ENCODE measurements at places on chromosomes 1 and 21.

DNA sequence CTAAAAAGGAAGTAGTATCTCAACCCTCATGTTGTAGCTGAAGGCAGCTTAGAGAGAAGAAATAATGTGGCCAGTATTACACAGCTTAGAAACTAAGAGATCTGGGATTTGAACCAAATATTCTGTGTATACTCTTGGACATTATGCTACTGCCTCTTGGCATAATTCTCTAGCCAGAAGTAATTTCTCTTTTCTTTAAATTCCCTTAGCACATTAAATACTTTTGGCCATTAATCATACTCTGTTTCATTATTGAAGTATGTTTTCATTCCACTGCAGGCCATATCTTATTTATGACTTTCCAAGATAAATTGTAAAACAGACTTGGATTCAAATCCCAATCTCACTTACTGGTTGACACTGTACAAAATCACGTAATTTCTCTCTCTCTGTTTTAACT lies 181.3 kb upstream of the SPAG17 start:
- DNase-seq: no peak

DNA sequence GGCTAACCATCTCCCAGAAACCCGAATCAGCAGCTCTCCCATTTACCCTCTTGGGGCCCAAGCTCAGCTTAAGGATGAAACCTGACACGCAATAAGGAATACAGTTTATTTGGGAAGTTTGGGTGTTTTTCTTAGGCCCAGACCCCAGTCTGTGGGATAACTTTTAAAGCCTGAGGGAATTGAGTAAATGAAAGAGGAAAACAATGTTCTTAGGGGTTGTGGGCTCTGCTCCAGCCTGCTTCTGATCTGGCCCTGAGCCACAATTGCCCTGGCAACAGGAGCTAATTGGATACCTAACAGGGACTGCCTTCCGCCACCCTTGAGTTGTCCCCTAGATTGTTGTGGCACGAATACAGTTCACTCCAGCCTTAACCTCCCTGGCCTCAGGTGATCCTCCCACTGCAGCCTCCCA lies 20.1 kb downstream of the DYRK3 start:
- DNase-seq: no peak

- DNase-seq: no peak
Observed at GRCh38 chr1:27567146-27567526, 36.8 kb downstream of the AHDC1 start.

GRCh38 chr1:109392037-109392787 lies 5.5 kb downstream of the SORT1 start:
- DNase-seq: no peak

GRCh38 chr1:171222936-171223335 lies 25.4 kb upstream of the FMO1 start:
- no peak for DNase-seq
